ENCODE measurements at places on chromosomes 6 and 20.

DNA sequence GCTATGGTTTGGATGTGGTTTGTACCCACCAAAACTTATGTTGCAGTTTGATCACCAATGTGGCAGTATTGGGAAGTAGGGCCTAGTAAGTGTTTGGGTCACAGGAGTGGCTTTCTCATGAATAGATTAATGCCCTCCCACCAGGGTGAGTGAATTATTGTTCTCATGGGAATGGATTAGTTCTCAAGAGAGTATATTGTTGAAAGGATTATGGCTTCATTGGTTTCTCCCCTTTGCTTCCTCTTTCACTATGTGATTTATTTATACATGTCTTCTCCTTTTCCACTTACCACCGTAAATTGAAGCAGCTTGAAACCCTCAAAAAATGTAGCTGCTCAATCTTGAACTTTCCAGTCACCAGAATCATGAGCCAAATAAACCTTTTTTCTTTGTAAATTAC lies 10.8 kb downstream of the UFL1 start:
- no peak for DNase-seq

- DNase-seq: no peak
These were observed 198.6 kb downstream of the DTNBP1 start for GRCh38 chr6:15464211-15464725.

DNA sequence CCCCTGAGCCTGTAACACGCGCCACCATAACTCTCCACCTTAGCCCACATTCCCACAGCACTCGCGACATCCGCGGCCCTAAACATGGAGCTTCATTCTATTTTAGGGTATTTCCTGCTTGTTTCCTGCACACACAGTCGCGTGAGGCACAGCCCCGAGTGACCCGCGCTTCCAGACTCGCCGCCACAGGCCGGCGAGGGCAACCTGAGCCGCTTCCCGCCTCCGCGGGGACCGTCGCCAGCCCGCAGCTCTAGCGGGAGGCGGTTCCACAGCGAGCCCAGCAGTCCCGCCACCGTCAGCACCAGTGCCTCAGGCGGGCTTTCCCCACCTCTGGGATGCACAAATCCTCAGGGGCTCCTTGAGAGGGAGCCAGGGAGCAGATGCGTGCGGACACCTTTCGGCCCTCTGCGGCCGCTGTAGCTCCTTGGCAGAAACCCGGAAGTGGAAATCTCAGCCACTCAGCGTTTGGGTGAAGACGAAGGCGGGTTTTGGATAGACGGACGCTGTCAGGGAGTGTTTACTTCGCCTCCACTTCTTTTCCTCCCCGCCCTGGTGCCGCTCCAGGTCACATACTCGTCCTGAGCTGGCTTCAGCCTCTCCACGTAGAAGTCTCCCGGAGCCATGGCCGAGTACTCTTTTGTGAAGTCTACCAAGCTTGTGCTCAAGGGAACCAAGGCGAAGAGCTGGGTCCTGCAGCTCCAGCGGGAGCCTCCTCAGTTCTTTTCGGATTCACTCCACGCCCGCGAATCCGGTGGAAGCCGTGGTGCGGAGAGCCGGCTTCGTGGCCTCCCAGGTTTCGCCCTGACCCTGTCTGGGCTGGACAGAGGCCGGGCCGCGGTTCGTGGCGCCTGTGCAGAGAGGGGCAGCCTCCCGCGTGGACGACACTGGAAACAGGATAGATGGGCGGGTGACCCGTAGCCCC lies 2177.4 kb upstream of the DEFB115 start:
- DNase-seq: no peak

GRCh38 chr6:27894839-27895762 lies 17.1 kb downstream of the OR2B2 start:
- DNase-seq: peak; percentile 86

- DNase-seq: no peak
These were observed 111.5 kb downstream of the MOXD1 start for GRCh38 chr6:132289756-132290155.

DNA sequence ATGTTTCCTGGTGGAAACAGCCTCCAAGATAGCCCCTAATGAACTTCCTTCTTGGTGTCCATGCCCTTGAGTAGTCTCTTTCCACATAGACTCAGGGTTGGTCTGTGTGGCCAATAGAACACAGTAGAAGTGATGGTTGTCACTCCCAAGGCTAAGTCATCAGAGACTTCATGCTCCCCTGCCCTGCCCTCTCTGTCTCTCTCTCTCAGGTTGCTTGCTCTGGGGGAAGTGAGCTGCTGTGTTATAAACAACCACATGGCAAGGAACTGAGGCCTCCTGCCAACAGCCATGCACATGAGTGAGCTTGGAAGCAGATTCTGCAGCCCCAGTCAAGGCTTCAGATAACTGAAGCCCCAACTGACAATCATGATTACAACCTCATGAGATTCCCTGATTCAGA lies 85.3 kb upstream of the SLC22A16 start:
- DNase-seq: no peak

GRCh38 chr6:156497618-156498017 lies 279.6 kb upstream of the ARID1B start:
- no peak for DNase-seq

DNA sequence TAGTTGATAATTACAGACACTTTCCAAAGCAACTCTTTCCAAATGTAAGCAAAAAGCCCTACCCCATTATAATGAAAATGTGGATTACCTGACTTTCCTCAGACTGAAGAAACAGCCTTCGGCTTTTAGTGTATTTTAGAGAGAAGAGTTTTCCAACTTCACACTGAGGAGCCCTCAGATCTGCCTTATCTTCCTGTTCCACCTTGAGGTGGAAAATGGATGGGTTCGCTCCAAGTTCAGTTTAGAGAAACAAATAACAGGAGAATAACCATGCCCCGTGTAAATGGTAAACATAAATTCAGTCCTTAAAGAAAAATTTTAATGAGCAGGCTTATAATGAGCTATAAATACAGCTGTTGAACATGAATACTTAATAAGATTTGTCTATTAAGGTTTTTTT lies 21.1 kb upstream of the MTHFD1L start:
- DNase-seq: no peak

GRCh38 chr20:9122571-9122970 lies 53.7 kb downstream of the PLCB4 start:
- DNase-seq: no peak

DNA sequence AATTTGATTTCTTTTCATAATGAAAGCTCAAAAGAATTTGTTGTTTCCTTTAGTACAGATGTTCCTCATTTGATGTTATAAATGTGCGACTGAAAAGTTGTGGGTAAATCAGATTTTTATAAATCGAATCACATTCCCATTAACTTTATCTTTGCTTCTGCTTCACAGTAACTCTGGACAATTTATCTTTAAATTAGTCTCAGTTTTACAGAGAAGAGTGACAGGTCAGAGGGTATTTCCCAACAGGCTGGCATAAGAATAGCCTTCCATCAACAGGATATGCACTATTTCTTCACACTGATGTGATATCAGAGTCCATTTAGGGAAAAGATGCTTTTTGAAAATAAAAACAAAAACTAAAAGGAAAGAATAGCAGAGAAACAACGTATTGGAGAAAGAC lies 286.9 kb downstream of the FRK start:
- no peak for DNase-seq

DNA sequence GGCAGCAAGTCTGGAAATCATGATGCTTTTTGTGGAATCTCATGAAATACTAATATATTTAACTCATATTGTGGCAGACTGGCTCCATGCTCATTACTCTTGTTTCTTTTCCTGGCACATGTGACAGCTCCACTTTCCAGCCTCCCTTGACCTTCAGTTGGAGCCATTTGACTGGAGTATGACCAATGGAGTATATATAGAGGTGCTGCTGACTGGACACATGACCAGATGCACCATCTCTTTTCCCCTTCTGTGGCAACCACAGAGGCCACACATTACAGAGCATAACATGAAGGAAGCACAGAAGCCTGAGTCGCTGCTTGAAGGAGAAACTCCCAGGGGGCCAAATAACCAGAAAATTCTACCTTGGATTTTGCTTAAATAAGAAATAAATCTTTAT lies 77.4 kb downstream of the MKKS start:
- peak; percentile 53 for DNase-seq

- no peak for DNase-seq
These were observed 90.0 kb downstream of the PLG start for GRCh38 chr6:160791981-160792418.

- peak; percentile 11 for DNase-seq
These were observed 53.7 kb downstream of the BMP7 start for GRCh38 chr20:57212534-57213276.

GRCh38 chr6:125947615-125948014 lies 9.0 kb upstream of the HINT3 start:
- peak; percentile 31 for DNase-seq

GRCh38 chr6:44439270-44440045 lies 52.0 kb downstream of the CDC5L start:
- peak; percentile 66 for DNase-seq

DNA sequence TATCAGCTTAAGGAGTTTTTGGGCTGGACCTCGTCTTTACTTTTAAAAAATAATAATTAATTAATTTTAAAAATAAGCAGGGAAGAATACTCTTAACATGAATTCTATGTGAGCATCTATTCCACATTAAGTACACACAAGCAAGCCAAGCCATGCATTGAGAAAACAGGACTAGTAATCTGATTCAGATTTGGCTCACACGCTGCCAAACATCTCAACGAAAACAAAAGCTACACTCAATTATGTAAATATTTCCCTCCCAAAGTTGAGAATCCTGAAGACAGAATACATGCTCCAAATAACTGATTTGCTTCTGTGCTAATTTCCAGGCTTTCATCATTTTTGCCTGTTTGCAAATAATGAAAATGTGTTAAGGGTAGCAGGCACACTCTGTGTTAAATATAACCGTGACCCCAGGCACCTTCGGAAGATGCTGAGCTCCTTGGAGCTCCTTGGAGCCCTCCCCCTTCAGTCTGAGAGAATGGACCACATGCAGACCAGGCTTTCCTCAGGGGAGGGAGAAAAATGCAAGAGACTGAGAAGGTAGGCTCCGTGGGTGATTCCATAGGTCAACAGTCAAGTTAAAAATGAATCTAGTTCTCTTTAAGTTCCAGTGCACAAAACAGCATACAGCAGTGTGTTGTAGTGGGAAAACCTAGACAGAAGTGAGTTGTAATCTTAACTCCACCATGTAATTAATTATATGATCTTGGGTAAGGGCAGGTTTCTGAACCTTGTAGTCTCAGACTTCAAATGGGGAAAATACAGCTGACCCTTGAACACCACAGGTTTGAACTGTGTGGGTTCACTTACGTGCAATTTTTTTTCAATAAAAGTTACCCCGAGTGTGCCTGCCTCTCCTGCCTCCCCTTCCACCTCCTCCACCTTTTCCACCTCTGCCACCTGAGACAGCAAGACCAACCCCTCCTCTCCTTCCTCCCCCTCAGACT lies 161.3 kb upstream of the RREB1 start:
- no peak for DNase-seq

- no peak for DNase-seq
These were observed 40.8 kb downstream of the CHD6 start for GRCh38 chr20:41577129-41578009.

- DNase-seq: no peak
These were observed 182.3 kb downstream of the CDH4 start for GRCh38 chr20:61434341-61434781.

DNA sequence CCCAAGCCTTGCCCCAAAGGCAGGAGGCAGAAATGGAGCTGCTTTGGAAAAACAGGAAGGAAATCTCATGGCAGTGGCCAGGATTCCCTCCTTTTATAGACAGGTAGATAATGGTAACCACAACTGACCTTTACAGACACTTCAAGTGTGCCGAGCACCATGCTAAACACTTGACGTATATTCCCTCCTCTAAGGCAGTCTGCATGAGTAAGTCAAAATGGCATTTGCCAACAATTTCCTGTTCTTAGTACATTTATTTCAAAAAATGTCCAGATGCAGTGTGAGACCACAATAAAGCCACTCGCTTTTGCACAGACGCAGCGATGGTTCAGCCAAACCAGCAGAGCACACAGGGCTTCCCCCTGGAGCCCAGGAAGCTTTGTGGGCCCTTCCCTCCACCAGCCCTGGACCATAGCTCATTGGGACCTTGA lies 16.5 kb upstream of the GPR6 start:
- no peak for DNase-seq

DNA sequence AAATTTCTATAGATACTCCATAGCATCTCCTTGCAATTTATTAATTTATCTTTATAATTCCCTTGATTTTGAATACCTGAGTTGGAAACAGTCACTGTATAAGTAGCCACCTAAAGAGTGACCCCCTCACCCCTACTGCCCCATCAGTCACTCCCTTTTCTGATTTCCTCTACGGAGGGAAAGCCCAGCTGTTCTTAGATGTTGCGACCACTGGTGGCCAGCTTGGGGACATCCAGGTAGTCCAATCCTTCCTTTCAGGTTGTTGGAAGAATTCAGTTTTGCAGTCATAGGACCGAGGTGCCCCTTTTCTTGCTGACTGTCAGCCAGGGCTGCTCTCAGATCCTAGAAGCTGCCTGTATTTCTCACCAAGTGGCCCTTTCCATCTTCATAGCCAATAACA lies 87.8 kb downstream of the BMP6 start:
- DNase-seq: no peak

DNA sequence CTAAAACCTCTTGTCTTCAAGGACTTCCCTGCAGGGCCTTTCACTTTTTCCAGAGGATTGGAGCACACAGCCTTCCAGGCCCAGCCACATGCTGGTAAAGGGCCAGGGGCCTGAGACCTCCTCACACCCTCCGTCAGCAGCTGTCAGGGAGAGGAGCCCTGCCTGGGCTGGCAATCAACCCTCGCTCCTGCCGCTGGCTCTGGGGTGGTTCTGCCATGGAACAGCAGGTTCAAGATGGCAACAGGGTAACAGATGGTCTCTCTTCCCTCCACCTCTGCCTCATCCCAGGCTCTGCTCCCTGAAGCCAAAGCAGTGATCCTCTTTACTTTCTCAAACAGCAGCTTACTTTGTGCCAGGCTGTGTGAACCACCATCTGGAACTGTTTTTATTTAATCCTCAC lies 23.8 kb downstream of the PCNA start:
- peak; percentile 16 for DNase-seq

GRCh38 chr6:26398555-26398954 lies 3.5 kb upstream of the BTN3A1 start:
- no peak for DNase-seq

GRCh38 chr20:41185013-41185757 lies 47.8 kb downstream of the PLCG1 start:
- peak; percentile 49 for DNase-seq

- no peak for DNase-seq
These were observed 9.3 kb downstream of the HNF4A start for GRCh38 chr20:44364780-44365179.

Measured in myocyte (in vitro differentiated cells).